Left hindlimb (tissue), 1 donor: ENCODE measurements at places on chromosomes 11 and 22.

GRCh38 chr22:40928657-40929056 is 22.5 kb upstream of the RBX1 start:
- DNase-seq = no peak

DNA sequence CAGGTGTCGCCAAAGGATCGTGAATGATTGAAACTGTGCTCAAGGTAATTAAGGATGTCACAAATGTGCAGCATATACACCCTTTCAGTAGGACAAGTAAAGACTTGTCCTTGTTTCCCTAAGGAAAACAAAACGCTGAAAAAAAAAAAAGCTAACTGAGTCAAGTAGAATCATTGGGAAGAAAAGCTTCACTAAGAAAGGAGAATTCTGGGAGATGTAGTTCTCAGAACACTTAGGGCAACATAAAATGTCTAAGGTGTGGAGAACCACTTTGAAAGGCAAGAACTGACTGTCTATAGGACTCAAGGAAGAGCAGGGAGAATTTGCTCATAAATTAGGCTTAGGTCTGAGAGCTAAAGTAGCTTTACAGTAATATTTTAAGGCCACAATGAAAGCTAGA is 2.9 kb upstream of the OR5T1 start:
- DNase-seq = no peak

DNA sequence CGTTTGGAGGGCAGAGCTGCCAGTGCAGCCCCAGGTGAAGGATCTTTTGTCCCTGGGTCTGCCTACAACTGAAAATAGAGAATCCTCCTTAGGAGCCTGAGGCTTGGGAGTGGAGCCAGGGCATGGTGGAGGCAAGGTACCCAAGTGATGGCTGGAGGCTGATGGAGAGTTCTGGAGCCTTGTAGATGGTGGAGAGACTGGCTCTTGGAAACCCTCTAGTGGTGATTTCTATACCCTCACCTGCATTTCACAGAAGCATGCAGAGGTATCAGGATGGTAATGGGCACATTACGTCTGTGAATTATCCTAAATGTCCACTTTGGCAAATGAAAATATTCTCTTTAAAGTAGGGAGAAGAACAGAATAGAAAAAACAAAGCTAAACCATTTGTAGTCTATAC is 44.4 kb downstream of the INSC start:
- no peak for DNase-seq

DNA sequence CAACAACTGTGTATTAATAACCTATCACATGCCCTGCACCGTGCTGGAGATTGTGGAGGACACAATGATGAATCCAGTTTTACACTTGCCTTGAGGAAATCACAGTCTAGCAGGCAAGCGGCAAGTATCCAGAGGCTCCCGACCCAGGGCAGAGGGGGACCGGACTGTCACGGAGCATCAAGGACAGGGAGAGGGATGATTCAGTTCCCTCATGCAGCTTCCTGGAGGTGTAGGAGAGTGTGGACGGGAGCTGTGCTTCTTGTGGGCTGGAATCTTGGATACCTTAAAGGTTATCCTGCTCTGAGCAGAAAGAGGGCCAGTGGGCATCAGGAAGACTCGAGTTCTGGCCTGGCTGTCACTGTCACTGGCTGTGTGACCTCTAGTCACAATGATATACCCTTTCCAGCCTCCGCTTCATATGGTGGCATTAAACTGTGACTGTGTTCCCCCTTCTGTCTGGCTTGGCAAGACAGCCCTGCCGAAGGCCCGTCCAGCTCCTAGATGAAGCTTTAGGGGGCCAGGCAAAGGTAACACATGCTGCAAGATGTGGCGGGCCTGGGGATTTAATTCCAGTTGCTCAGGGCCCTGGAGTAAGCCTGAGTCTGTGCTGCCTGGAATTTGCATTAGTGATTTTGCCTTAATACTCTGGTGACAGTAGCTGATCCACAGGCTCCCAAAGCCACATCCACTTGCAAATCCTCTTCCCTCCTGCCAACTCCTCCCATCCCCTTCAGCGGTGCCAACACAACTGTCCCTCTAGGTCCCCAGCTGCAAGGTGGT is 162.8 kb downstream of the DSCAML1 start:
- DNase-seq = no peak

DNA sequence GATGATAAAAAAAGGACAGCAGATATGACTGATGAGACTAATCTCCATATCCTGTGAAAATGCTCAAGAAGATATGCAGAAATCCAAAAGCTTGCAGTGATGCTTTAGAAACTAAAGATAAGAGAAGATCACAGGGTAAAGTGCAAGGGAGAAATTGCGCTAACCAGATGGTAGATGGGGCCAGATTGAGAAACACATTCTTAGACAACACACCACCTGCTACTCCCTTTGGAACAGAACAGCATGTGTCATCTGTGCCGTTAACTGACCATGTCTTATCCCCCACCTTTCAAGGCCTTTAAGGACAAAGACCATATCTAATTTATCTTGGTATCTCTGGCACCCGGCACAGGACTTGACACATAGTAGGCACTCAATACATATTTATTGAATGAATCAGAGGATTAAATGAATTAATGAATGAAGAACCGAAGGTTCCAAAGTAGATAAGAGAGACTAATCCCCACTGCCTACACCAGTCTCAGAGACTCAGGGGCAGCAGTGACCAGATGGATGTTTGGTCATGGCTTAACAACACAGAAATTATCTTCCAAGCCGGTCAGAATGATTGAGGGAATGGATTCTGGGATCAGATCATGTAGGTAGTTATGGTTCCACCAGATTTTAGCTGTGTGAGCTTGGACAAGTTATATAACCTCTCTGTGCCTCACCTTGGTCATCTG is 12.3 kb upstream of the P2RY2 start:
- no peak for DNase-seq

GRCh38 chr22:31954535-31955523 is 10.5 kb downstream of the YWHAH start:
- no peak for DNase-seq

DNA sequence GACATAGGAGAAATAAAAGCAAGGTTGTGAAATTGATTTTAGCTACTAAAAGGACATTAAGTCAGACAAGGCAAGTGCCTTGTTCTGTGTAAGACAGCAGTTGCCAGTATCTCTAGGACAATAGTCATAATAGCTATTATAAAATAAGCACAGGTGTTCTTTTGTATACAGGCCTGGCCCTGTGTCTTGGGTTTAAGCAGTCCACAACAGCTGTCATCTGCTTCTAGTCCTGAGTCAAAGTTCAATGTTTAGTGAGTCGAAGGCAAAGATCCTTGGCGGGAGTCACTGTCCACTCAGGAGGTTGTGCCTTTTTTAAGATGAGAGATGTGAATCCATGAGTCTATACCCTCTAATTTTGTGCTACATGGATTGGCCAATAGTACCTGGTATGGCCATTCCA is 79.5 kb downstream of the SC5D start:
- no peak for DNase-seq

DNA sequence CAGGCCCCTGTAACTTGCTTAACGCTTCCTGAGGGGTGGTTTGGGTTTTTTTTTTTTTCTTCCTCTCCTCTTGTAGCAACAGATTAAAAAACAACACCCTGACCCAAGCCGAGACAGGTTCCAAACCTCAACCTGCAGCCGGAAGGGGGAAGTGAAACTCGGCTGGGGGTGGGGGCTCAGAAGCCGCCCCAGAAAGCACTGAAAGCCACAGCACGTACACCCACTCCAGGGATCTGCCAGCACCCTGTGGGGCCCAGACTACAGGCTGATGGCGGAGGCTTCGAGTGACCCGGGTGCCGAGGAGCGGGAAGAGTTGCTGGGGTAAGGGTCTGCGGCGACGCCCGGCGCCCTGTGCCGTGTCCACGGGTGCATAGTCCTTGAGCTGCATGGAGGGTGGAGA is at the start of gene LSP1:
Gene LSP1 (plus strand): TSS at position 208 of the 400 bp plus-strand sequence. CDS start 61 bp downstream, at position 269.
- DNase-seq = no peak

- peak; percentile 51 for DNase-seq
Measured at GRCh38 chr11:1202776-1203504, 19.9 kb upstream of the MUC5B start.
